Omental fat pad (tissue), 4 donors: ENCODE measurements at places on chromosomes 2 and 18. TPM values are rescaled to one million over a fixed set of nuclear protein-coding genes. Genes with fewer than 3 reads are reported as not detected.

Gene SLC5A7
- total RNA-seq = not detected

Gene UBE2F
- 46.0 TPM for total RNA-seq

Gene PIEZO2
- 3.5 TPM for total RNA-seq

Gene CNDP1
- total RNA-seq = not detected

- DNase-seq = no peak
These were observed 110.7 kb downstream of the TMX3 start for GRCh38 chr18:68604256-68604655.

GRCh38 chr2:68943581-68944568 lies 8.8 kb downstream of the GKN2 start:
- DNase-seq = peak; percentile 31

DNA sequence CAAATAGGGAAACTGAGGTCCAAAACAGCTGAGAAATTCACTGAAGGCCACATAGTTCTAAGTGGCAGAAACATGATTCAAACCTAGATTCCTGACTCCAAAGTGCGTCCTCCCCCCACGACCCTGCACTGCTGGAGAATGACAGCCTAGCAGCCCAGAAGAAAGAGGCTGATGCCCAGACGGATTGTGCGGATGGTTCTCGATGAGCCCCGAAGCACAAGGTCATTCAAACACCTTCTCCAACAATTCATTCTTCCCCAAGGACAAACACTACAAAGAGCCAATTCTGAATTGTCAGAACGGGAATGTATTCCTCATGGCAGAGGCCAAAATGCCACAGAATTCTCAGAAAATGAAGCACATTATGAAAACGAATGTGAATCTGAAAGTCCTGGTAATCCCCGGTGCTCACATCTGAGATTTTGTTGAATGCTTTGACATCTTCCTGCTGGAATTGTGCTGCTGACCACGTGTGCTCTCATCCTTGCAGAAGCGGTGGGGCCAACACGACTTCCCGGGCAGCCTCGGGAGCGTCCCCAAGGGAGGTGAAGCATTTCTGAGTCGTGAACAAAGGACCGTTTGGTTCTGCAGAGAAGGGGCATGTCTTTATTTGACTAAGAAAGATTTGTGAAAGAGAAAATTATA lies 337.0 kb downstream of the EIPR1 start:
- DNase-seq = no peak

DNA sequence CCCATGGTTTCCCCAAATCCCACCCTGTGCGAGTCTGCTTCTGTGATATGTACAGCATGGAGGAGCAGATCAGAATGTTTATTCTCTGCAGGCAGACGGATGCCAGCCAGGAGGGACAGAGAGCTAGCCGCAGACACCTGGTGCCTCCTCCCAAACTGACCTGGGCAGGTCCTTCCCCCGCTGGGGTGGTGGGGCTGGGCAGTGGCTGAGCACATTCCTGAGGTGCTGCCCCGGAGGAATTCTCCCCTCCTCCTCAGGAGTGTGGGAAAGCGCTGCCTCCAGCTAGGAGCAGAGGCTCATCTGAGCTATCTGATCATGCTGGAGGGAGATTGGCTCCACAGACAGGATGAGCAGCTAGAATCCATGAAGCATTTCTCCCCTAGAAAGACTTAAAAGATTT lies 21.7 kb downstream of the C2orf92 start:
- no peak for DNase-seq

- DNase-seq = no peak
These were observed 30.6 kb upstream of the EPC2 start for GRCh38 chr2:148614014-148614321.

DNA sequence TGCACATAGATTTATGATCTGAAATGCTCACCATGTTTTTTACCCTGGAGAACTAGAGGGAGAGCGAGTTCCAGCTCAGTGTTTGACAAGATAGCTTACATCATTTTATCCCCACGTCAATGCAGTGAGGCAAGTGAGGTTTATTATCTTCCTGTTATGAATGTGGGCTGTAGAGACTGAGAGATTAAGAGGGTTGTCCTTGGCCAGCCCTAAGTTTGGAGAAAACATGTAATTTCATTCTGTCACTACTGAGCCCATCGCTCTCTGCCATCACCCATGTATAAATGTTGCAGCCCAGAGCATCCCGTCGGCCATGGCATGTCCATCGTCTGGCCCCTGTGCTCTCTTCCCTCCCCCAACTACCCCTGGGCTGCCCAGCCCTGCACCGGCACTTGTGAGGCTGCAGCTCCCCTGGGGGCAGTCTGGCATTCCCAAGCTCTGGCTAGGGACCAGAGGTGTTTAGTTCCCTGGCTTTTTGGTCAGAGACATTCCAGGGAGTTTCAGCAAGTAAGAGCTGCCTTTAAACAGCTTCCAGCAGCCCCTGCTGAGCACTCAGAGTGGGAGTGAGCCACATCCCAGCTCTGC lies 136.7 kb downstream of the ANTXR1 start:
- DNase-seq = no peak

- no peak for DNase-seq
These were observed 905 bp upstream of the IAH1 start for GRCh38 chr2:9473308-9473984.

- DNase-seq = no peak
These were observed 24.0 kb downstream of the ARMC9 start for GRCh38 chr2:231222318-231223000.

- DNase-seq = no peak
These were observed at the start of gene DPP10 for GRCh38 chr2:114442510-114442909. DPP10 (plus strand) TSS chr2:114442641.

DNA sequence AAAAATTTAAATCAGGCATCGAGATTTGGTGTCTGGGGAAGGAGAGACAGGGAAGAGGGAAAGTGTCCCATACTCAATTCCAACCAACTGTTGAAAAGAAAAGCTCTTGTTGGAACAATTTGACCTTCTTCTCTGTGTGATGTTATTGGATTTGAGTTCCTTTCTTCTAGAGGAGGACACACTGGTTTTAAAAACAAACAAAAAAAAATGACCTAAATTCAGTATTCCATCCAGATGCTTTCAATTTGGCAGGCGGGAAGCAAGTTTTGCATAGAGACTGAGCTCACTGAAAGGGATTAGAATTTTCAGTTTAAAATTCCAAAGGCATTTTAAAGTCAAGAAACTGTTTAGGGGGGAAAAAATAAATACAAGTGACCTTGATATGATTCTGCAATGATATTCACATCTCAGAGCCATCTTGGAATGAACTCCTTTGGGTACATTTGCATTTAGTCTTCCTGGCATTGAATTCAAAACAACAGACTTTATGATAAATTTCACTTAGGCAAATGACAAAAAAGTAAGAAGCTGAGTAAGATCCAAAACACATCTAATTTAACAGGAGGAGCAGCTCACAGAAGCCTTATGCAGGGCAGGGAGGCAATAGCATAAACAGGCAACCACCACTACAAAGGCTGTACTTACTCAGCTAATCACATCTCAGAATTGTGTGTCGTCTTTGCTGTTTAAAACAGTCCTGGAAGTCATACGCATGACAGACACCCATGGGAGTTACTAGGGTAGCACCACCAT lies 126.8 kb downstream of the CDH20 start:
- DNase-seq = no peak

GRCh38 chr2:2892892-2893291 lies 484.7 kb downstream of the EIPR1 start:
- no peak for DNase-seq

DNA sequence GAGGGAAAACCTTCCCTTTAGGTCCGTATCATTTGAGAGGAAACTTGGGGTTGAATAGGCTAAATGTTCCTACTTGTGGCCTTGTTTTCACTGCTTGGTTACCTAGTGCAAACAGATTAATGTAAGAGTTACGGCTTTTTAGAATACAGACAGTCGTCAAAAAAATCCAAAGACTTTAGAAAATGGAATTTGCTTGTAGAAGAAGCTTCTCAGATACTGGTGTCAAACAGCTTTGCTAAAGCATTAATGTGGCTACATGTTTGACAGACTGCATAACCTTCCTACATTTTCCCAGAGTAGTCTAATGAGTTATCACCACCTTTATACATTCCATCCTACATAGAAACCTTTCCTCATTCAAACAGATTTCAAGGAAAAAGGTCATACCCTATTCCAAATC lies 114.6 kb downstream of the FMNL2 start:
- no peak for DNase-seq

DNA sequence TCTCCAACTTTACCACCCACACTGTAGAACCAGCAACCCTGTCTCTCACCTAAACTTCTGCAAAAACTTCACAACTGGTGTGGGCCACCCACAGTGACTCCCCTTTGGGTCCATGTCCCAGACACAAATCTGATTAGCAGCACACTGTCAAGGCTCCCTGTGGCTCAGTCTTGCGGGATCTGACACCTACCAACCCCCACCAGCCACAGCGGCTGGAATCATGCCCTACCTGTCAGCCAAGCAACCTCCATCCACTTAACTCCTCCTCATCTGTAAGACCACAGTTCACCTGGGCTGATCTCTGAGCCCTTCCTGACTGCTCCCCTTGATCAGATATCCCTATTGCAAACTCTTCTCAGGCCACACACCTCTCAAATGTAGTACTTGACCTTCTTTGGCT lies 14.6 kb downstream of the TCF4 start:
- DNase-seq = no peak
